ENCODE measurements at places on chromosomes 11 and 22.

DNA sequence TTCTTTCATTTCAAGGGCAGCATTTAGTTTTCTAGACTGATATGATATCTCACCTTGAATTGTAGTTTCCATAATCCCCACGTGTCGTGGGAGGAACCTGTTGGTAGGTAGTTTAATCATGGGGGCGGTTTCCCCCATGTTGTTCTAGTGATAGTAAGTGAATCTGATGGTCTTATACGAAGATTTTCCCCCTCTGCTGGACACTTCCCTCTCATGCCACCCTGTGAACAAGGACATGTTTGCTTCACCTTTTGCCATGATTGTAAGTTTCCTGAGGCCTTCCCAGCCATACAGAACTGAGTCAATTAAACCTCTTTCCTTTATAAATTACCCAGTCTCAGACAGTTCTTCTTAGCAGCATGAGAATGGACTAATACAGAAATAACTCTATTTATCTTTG lies 851.1 kb upstream of the FAT3 start:
- DNase-seq = no peak

DNA sequence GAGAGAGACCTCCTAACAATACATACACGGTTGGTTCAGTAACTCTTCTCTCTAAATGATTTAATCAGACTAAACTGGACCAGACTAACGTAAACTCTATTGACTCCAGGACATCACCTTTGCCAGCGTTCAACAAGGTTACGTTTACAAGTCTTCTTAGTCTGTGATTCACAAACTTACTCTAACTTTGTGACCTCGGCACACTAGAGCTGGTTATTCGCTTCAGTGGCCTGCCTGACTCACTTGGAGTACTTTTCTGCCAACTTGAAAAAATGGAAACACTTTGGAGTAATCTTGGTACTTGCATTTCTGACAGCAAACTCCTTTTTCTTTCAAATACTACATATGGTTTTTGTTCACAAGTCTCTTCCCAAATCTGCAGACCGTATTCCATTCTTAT lies 26.2 kb downstream of the MTMR2 start:
- no peak for DNase-seq

DNA sequence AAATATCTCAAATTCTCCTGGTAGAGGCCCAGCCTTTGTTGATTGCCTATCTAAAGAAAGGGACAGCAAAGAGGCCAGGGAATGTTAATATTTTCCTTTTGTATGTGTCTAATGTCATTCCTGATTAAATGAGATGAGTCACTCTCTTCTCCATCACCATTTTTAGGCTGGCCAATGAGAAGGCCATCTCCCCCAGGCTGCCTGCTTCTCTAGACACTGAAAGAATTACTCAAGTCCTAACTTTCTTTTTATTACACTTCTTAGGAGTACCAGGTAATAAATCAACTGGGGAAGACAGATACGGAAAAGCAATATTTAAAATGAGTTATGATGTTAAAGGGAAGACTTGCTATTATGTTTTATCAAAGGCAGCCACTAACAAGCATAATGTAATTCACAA lies 259.2 kb upstream of the SORL1-AS1 start:
- DNase-seq = no peak

GRCh38 chr11:60221692-60222091 lies 21.2 kb downstream of the MS4A4E start:
- DNase-seq = no peak

DNA sequence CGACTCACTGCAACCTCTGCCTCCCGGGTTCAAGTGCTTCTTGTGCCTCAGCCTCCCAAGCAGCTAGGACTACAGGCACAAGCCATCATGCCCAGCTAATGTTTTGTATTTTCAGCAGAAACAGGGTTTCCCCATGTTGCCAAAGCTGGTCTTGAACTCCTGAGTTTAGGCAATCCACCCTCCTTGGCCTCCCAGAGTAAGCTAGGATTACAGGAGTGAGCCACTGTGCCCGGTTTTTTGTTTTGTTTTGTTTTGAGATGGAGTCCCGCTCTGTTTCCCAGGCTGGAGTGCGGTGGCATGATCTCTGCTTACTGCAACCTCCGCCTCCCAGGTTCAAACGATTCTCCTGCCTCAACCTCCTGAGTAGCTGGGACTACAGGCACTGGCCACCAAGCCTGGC lies 41.0 kb downstream of the CELF1 start:
- DNase-seq = no peak

GRCh38 chr11:76638270-76639197 lies 32.0 kb downstream of the LRRC32 start:
- DNase-seq = no peak

DNA sequence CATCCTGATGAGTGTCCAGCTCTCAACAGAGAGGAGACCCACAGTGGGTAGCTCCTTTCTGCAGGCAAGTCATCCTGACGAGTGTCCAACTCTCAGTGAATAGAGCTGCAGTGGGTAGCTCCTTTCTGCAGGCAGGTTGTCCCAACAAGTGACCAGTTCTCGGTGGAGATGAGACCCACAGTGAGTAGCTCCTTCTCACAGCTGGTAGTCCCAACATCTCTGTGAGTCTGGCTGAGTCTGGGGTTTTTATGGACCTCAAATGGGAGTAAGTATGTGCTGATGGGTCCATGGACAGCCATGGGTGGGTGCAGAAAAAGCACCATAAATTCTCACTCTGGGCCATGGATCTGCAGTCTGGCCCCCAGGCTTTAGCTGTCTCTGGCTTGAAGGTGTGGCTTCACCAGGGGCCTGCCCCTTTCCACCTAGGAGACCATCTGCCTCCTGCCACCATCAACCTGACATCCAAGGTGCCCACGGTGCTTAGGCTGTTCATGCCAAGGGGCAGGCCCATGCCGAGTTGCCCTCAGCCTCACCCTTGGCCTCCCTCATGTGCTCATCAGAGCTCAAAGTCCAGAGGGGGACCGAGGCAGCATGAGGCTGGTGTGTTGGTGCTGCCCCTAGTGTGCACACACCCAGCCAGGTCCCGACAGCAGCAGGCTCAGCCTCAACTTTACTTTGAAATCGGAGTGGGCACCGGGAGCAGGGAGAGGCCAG lies 15.3 kb downstream of the NPAT start:
- DNase-seq = no peak

- no peak for DNase-seq
Observed at GRCh38 chr11:32435942-32436750, 807 bp upstream of the WT1 start.

- DNase-seq = no peak
Observed at GRCh38 chr22:28379075-28379779, 300.4 kb downstream of the TTC28 start.
